ENCODE measurements at places on chromosomes 1 and 21.

DNA sequence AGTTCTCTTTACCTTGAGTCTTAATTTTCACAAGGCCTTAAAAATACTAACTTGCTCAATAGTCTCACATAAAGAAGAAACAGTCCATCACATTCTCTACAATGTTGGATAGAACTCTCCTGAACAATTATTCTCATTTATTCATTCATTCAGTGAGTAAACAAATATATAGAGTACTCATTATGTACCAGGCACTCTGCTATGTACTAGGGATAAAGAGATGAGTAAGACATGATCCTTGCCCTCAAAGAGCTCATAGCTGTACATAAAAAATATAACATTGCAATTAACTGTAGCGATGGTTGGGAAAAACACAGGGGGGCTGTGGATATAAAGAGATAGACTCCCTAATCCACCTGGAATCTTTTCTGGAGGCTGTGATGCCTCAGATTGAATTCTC is 586.9 kb upstream of the BEND5 start:
- DNase-seq = no peak

GRCh38 chr1:226181996-226182714 is 4.4 kb downstream of the ACBD3 start:
- DNase-seq = peak; percentile 43

DNA sequence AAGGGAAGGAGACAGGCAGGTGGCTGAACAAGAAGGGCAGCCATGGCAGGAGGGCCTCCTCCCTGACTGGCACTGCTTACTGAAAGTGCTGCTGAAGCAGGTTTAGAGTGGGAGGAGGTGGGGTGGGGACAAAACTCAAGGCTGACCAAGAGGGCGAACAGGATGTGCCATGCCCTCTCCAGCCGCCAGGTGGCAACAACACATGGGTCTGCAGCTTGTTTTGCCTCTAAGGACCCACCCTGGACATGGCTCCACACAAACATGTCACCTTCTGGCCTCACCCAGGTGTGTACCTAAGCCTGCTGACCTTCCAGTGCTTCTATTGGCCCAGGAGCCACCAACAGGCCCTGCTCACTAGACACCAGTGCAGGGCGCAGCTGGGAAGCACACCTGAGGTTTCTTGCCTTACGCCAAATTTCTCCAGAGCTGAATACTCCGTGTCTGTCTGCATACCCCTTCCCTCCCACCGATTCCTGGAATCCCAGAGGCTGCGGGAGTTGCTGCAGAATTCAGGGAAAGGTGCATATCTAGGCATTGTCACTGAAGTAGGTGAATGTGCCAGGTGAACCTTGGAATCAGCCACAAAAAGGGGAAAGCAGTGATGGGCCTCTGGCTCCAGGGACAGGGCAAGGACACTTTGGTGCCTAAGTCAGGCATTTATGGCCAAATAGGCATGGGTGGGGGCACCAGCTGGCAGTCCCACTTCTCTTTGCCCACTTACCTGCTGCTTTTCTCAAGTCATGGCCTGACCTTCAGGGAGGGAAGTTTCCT is 5.3 kb downstream of the PSRC1 start:
- DNase-seq = peak; percentile 53

DNA sequence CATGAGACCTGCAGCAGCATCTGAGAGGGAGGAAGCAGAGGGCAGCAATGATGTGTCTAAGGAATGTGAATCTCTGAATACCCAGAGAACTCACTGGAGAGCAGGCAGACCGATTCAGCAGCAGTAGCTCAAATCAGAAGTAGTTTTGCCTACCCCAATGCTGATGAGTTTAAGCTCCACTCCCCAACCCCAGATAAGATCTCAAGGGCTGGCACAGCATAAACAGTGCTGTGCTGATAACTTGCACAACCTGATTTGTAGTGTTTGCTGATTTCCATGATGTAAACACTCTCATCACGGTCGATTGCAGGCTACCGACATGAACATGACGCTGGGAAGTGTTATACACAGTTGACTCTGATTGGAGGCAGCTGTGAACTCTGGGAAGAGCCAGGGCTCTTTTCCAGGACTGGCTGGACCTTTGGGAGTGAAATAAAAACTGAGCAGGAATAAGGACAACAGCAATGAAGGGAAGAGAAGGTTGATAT is 11.2 kb upstream of the HMGCS2 start:
- no peak for DNase-seq

GRCh38 chr1:154352581-154353459 is 27.5 kb downstream of the ATP8B2 start:
- DNase-seq = peak; percentile 31

DNA sequence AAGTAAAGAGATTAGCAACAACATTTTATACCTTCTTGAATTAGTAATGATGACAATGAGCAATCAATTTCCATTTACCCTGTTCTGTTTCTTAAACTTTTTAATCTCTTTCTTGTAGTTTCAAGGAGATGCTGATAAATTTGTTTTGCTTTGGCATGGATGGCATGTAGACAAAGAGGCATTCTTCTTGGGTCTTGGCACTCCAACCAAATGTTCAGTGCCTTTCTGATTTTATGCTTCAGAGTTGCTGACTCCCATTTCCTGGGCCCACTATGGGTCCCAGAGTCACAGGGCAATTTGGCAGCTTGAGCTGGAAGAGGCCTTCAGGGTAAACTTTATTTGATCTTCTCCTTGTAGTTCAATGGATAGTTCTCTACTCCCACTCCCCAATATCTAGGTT is 42.1 kb upstream of the OSBPL9 start:
- no peak for DNase-seq

DNA sequence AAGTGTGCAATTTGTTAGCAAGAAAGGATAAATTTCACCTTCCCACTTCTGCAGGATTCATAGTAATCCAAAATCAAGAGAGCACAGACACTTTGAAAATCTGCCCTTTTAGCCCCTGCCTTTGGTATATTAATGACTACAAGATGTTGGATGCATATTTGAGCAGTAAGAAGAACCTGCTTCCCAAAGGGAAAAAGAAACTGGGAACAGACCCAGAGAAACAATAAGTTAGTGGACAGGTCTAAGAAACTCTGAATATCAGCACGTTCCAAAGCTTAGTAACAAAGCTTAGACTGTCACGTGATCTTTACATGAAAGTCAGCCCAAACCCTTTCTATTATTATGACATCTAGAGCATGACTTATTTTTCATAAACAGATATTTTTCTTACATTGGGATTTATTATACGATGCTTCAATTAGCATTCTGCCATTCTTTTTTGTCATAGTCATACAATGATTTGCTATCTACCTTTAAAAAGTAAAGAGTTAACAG is 390.9 kb upstream of the ADGRL2 start:
- peak; percentile 10 for DNase-seq

- DNase-seq = peak; percentile 80
These were observed 60.3 kb downstream of the XCL1 start for GRCh38 chr1:168636642-168637111.

DNA sequence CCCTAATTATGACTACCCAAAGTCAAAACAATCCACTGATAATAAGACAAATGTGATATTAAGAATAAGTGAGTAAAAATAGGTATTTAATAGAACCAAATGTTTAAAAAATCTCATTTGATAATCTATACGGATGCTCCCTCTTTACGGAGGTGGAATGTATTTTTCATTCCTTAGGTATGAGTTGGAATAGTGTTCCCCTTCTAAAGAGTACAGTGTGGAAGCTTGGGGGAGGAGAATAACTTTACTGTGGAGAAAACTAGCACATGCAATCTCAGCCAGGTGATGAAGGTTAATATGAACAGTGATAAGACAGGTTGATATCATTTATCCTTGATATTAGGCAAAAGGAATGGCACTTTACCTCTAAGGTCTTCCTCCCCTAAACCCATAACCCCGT is 74.6 kb downstream of the GPR88 start:
- no peak for DNase-seq

DNA sequence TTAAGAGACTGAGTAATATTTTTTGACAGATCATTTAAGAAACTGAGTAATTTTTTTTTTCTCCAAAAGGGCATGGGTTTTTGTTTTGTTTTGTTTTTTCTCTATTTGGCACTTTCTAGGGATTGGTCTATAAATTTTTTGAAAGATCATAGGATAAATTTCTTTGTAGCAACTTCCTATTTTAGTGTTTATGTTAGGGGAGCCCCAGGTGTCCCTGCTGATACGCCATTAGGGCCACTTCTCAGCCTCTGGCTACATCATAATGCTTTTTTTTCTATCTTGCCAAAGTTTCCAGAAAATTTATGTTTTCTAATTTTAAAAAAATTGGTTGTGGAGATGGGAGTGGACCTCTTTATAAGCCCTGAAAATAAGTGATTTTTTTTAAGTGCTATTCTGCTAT is 2.6 kb downstream of the GABPA start:
- no peak for DNase-seq

DNA sequence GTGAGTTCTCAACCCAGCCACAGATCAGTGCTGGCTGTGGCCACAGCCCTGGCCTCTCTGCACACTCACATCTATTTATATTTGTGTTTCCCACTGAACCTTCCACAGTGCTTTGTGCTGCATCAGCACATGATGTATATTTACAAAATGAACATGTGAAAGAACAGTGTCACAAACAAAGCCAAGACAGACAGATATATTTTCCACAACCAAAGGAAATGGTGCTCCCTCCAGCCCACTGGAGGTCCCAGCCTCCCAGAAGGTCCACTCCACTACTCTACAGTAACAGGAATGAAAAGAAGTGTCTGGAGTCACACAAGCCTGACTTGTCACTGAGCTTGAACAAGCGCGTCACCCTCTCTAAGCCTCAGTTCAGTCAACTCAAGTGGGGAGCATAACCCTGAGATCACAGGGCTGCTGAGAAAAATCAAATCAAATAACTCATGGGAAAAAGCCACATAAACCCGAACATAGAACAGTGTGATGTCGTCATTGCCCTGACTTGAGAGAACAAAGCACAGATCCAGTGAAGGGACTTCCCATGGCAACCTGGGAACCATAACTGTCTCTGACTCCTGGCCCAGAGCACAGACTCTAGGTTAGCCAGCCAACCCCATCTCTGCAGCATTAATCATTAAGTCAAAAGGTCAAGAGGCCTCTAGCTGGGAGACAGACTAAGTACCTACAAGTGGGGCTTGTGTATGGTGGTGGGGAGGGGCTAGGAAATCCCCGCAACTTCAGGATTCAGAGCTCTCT is 121.2 kb downstream of the TRABD2B start:
- DNase-seq = no peak

Data from fibroblast of skin of abdomen (primary cell).